ENCODE measurements at places on chromosomes 6 and 20. TPM values are rescaled to one million over a fixed set of nuclear protein-coding genes. Genes with fewer than 3 reads are reported as not detected.

Gene RHAG
- total RNA-seq = 0.10 TPM

Gene SMIM29
- total RNA-seq = 28.9 TPM

Gene C6orf15
- total RNA-seq = not detected

Gene PRPH2
- not detected for total RNA-seq

Gene GLP1R
- not detected for total RNA-seq

Gene LINC00237
- not detected for total RNA-seq

Gene ZBTB46
- 0.46 TPM for total RNA-seq

Gene CD2AP
- total RNA-seq = 18.3 TPM

Gene KHDC1L
- 0.51 TPM for total RNA-seq

Gene BCAS4
- 28.7 TPM for total RNA-seq

Gene TNNC2
- not detected for total RNA-seq

Gene PHIP
- total RNA-seq = 1.7 TPM

Gene LBP
- total RNA-seq = 1.1 TPM

Gene POU5F1
- total RNA-seq = 2.8 TPM

Gene LRRC73
- total RNA-seq = 1.4 TPM

Gene GPX5
- not detected for total RNA-seq

Gene SPDEF
- 2.7 TPM for total RNA-seq

Gene MAP7
- 32.5 TPM for total RNA-seq

Gene ERVFRD-1
- not detected for total RNA-seq

Gene DTNBP1
- total RNA-seq = 16.0 TPM

Gene CDH22
- total RNA-seq = not detected

Gene LZTS3
- 2.7 TPM for total RNA-seq

Gene PBOV1
- not detected for total RNA-seq

Gene CLPSL2
- 1.4 TPM for total RNA-seq

Gene CRISP3
- not detected for total RNA-seq

Gene THBD
- total RNA-seq = 35.3 TPM

Gene FAM83B
- total RNA-seq = 0.09 TPM

Gene ELOVL2
- total RNA-seq = 7.2 TPM

Gene PRDM13
- 1.3 TPM for total RNA-seq

Gene PPIL4
- 22.6 TPM for total RNA-seq

Gene PRR18
- not detected for total RNA-seq

Gene TRPC4AP
- 56.1 TPM for total RNA-seq

Gene CBLN4
- total RNA-seq = not detected
